ENCODE measurements at places on chromosomes 3 and 15.

GRCh38 chr3:123660141-123660675 is 75.4 kb upstream of the HACD2 start:
- DNase-seq, result no peak

DNA sequence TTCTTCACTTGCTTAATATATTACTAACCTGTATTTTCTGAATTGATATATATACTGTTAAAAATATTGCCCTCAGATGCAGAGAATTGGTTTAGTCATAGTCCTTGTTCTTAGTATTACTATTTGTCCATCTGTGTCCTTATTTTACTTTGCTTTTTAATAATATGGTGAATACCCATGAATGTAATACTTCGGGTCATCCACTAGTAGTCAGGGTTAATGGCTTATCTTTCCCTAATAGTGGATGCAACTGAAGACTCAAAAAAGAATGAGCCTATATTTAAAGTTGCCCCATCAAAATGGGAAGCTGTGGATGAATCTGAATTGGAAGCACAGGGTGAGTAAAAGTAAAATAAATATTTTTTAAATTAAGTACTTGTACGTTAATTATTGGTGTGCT is 36.5 kb downstream of the U2SURP start:
- DNase-seq, result no peak

- DNase-seq, result no peak
Measured at GRCh38 chr3:54761637-54762036, 166.2 kb downstream of the LRTM1 start.

DNA sequence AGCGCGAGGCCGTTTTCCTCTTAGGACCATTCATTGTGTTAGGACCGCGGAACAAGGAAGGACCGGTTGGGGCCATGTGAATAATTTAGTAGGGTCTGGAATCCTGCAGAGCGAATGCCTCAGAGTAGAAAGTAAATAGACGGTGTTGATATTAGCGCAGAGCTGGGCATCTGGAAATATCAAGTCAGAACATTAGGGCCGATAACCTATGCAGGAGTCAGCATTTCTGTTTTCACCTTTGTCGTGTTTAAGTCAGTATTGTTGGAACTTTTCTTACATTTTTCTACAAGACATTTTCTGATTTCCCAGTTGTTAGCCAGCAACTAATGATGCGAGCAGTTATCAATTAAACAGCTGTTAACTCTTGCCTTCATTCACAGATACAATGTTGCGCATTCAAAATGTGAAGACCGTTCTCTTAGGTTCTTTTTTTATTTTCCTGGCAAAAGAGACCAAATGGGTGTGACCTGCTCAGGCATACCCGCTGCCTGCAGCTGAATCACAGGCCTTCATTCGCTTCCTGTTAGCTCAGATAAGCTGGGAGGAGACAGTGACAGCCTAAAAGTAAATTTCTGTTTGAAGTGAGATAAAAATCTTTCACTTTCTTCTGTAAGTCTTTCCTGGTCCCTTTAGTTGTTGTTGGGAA is 966 bp upstream of the PKM start:
- DNase-seq, result no peak

GRCh38 chr3:190323246-190323626 is 990 bp upstream of the CLDN1 start:
- no peak for DNase-seq

GRCh38 chr3:17742880-17743657 is 638 bp upstream of the TBC1D5 start:
- no peak for DNase-seq

DNA sequence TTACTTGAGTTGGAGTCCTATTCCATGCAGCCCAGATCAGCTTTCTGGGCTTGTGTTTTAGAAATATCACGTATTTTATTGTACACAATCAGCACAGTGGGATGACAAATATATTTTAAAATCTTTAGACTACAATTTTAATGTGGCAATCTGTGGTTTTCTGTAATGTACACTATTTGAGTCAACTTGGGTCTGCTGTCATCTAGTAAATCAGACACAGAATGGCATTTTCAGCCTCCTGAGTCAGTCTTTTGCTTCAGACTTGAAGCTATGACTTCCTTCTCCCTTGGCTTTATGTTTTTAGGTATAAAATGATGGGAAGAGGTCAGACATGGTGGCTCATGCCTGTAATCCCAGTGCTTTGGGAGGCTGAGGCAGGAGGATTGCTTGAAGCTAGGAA is 232.1 kb downstream of the NECTIN3 start:
- DNase-seq, result no peak

DNA sequence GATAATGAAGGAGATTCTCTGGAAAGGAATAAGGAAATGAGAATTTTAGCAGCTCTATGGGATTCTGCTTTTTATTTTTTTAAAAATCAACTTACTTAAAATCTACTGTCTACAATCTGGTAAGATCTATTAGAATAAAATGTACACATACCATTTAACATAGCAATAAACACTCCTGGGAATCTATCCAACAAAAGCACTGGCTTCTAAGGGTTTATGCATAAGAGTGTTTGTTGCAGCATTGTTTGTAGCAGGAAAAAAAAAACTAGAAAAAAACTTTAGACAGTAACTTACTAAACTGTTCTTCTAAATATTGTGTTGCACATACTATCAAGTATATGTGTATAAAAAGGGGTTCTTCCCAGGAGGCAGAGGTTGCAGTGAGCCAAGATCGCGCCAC is 15.7 kb upstream of the RBP1 start:
- no peak for DNase-seq

- no peak for DNase-seq
Measured at GRCh38 chr15:71780115-71780976, 30.0 kb upstream of the NR2E3 start.

DNA sequence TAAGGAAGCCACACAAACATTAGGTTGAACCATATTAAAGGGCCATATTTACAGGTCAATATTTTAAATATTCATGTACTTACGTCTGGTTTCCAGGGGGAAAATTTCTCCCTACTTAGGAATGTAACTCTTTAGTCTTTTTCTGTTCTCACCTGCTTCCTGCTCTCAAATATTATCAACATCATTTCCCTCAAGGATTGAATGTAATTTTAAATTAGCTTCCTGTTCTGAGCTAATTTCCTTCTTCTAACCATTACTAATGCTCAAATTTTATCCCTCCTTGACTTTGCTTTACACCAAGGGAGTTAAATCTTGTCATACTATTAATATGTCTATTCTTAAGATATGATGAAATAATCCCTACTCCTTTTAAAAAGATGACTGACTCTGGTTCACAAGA is 103.4 kb upstream of the UBP1 start:
- no peak for DNase-seq

GRCh38 chr3:41575724-41576123 is 376.4 kb downstream of the CTNNB1 start:
- no peak for DNase-seq

DNA sequence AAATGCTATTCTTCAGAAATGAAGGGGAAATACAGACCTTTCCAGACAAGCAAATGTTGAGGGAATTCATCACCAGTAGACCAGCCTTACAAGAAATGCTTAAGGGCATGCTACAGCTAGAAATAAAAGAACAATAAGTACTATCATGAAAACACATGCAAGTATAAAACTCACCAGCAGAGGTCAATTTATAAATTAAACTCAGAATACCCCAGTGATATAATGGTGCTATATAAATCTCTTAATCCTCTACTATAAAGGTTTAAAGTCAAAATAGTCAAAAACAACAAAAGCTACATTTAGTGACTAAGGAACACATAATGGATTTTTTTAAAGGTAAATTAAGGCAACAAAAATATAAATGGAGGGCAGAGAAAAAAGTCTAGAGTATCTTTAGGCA is 142.5 kb downstream of the CPNE4 start:
- no peak for DNase-seq

- DNase-seq, result no peak
Measured at GRCh38 chr3:149879872-149880271, 66.9 kb downstream of the RNF13 start.

GRCh38 chr3:151230646-151231045 is 27.6 kb upstream of the GPR171 start:
- no peak for DNase-seq

DNA sequence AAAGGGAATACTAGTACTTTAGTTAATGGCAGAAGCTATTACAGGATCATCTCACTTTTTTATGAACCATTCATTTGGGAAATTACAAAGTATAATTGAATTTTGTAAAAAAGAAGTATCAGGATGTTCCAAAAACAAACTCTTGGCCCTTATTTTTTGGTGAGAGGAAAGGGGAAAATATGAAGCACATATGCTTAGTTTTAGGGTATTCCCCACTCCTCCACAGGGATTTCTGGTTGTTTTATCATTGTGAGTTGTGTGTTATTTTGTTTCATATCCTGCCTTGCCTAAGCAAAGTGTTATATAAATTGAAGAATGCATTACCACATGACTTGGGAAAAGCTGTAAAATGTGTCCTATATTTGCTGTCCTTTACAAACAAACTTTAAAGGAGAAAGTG is 227.0 kb downstream of the FMN1 start:
- DNase-seq, result no peak

- no peak for DNase-seq
Measured at GRCh38 chr3:125187599-125187910, 25.0 kb downstream of the SLC12A8 start.

- no peak for DNase-seq
Measured at GRCh38 chr3:158098834-158099424, 7.3 kb downstream of the SHOX2 start.

DNA sequence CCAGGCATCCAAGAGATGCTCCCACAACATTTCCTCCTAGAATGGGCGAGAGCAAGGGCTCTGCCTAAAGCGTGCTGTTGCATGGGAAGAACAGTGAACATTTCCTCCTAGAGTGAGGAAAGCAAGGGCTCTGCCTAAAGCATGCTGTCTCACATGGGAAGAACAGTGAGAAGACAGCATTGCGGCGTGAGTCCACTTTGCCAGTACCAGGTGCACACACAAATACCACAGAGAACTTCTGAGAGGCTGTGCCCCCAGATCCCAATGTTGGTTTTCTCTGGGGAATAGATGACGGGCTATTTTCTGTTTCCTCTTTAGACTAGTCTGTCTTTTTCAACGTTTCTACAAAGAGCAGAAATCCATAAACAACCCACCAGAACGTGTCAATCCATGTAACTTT is 142.9 kb downstream of the LRRK1 start:
- no peak for DNase-seq

DNA sequence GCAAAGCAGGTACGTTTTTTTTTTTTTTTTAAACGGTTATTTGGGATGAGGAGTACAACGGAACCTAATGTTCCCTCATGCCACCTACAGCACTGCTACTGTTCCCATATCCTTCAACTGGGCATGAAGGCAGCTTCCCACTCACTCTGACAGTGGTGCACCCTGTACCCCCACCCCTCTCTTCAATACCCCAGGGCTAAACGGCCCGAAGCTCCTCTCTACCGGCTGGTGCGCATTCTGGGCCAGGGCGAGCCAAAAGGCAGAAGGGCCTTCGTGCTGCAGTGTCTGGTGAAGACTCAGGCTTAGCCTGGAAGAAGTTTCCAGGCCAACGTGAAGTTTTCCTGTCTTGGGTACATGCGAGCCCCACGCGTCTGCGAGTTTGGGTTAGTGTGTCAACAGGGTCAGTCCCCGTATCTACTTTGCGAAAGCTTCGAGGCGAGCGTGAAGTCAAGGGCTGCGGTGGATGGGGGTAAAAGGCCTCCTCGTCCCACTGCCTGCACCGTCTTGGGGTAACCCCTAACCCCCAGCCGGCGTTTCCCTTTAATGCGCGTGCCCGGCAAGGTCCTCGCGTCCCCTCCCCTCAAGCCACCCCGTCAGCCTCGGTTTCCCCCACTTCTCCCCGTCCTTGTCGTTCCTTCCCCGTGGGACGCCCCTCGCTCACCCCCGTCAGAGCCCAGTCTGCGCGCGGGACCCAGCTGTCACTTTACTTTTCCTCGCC is 765 bp upstream of the UBE2E2 start:
- no peak for DNase-seq

GRCh38 chr15:61892140-61892539 is 168.1 kb downstream of the VPS13C start:
- no peak for DNase-seq

DNA sequence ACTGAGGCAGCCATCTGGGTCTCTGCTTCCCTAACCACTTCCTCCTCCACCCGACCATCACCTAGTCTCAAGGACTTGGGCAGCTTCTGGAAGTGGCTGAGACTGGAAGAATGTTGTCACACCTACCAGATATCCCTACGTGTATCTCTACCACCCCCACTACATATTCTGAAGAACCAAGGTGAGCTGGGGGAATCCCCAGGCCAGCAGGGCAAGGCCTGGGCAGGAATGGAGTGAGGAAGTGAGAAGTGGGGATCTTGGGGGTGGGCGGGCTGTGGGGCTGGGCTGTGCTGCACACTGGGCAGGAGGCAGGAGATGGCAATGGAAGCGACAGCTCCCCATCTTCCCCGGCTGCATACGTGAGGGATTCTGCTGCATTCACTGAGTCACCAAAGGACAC is 17.5 kb upstream of the ALDH1A3 start:
- DNase-seq, result no peak
